ENCODE measurements at places on chromosomes 16 and 17.
A peak's percentile ranks its signal among the peaks of the same experiment; 100 is the strongest.

- no peak for DNase-seq
Measured at GRCh38 chr17:74116087-74116717, 87.3 kb upstream of the RPL38 start.

DNA sequence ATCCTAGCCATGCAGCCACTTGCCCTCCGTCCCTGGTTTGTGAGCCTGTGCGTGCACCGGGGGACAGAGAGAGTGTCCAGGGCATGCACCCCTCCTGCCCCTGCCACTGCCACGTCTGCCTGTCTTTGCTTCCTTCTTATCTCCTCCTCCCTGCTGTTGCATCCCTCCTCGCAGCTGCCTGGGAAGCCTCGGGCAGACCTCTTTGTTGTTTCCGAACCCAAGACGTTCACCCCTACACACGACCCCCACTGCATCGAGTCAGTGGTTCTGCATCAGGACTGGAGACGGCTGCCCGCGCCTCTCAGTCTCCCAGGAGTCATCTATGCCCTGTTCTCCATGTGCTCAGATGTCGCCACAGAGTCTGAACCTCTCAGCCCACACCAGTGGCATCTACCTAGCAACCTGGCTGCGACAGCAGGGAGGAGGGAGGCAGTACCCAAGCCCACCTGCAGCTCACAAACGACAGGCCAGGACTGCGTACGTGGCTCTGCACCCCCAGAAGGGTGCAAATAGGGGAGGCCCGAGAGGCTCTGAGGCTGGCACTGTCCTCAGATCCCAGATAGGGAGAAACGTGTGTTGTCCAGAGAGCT, 5.2 kb downstream of the TIMP2 start:
- no peak for DNase-seq

DNA sequence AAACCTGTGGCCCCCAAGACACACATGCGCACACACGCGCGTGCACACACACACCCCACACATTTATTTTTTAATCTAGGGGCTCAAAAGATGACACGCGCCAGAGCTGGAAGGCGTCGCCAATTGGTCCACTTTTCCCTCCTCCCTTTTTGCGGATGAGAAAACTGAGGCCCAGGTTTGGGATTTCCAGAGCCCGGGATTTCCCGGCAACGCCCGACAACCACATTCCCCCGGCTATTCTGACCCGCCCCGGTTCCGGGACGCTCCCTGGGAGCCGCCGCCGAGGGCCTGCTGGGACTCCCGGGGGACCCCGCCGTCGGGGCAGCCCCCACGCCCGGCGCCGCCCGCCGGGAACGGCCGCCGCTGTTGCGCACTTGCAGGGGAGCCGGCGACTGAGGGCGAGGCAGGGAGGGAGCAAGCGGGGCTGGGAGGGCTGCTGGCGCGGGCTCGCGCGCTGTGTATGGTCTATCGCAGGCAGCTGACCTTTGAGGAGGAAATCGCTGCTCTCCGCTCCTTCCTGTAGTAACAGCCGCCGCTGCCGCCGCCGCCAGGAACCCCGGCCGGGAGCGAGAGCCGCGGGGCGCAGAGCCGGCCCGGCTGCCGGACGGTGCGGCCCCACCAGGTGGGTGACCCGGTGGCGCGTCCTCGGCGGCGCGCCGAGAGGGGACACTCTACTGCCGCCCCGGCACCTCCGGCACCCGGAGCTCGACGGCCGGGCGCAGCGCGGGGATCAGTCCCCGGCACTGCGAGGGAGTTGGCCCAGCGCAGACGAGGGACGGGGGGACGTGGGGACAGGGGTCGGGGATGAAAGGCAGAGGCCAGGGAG, at the start of gene STAT5A:
Gene STAT5A, plus strand, starts transcription at position 522 of the 826 bp plus-strand sequence. CDS start 914 bp downstream, outside the sequence.
- peak; percentile 29 for DNase-seq

DNA sequence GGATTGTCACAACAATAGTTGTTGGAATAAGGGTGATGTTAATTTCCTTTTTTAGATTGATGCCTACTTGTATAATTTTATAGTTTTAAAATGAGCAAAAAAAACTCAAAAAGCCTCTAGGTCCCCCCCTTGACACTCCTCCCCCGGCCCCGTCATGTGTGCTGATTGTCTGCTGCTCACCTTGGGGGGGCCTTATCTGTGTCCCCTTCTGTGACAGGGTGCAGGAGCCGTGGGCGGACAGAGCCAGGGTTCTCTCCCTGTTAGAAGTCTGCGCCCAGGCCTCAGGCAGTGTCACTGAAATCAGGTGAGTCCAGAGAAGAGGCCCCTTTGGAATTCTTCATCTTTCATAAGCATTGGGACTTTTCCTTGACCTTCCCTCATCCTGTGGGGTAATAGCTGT, 27.4 kb upstream of the CPNE2 start:
- DNase-seq = no peak

DNA sequence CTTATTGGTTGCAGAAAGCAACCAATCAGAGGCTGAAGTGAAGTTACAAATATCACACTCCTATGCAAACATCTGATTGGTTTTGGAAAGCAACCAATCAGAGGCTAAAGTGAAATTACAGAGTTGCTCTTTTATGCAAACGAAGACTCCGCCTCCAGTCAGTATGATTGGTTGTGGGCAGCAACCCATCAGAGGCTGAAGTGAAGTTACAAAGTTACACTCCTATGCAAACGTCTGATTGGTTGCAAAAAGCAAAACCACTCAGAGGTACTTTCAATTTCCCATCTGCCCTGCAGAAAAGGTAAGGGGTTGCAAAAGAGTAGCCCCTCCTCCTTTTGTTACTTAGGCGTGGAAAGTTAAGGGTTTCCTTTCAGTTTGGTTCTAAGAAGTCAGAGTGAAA, 697.3 kb downstream of the MAF start:
- DNase-seq = no peak

DNA sequence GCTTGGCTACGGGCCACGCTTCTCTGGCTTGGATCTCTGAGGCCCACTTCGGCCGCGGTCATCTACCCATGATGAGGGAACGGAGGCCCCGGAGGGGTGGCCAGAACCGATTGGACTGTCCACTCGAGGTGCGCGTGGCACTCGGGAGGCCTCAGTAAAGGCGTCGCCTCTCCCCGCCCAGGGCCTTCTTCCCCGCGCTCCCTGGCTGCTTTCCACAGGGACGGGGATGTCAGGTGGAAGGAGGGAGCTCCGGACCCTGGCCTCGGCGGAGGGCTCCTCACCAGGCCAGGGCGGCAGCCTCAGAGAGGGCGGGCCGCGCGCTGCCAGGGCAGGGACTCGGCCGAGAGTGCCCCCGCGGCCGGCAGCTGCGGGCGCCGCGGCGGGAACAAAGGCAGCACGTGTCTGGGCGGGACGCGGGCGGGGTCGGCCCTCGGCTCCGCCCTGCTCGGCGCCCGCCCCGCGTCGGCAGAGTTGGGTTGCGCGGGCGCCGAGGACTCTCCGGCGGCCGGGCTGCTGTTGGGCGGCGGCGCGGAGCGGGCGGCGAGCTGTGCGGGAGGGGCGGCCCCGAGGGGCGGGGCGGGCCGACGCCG, 587 bp upstream of the CDK5R1 start:
- no peak for DNase-seq

GRCh38 chr17:21463779-21464407, 87.7 kb downstream of the KCNJ12 start:
- DNase-seq = no peak

DNA sequence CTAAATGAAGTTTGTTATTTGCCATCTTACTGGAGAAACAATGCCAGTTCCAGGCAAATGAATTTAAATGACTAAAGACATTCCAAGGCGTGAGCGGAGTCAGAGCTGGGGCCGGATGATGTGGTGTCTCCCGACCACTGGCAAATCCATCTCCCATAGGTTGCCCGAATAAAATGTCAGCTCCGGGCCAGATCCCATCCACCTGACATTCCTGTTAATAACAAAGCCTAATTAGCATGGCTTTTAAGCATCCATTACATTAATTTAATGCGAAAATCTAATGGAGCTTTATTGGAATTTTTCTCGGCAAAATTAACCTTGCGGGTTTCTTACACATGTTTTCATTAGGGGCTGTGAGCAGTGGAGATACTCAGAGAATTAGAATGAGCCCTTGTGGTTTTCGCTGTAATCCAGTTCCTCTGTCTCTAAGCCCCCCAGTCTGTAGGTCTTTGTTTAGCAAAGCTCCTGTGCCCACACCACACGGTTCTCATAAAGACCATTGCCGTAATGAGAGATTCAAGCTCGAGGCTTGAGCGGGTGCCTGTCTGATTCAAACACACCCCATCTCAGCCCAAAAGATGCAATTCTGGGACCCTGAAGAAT, 123.3 kb downstream of the CCT6B start:
- no peak for DNase-seq

GRCh38 chr16:88274847-88275246, 107.9 kb upstream of the ZNF469 start:
- DNase-seq = no peak

DNA sequence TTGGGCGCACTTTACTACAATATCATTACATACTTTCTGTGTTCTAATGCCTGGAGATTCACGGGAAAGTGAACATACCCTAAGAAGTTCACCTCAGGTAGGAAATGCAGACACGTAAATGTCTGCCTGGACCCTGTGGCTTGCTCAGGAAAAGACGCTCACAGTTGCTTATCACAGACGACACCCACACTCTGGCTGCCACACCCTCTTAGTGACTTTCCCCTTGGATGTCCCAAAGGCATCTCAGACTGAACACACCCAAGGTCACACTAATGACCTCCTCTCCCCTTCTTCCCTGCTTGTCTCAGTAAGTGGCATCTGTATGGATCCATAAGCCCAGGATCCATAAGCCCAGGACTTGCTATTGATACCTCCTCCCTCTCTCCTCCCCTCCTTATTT, 32.6 kb downstream of the CDRT15 start:
- DNase-seq = no peak

DNA sequence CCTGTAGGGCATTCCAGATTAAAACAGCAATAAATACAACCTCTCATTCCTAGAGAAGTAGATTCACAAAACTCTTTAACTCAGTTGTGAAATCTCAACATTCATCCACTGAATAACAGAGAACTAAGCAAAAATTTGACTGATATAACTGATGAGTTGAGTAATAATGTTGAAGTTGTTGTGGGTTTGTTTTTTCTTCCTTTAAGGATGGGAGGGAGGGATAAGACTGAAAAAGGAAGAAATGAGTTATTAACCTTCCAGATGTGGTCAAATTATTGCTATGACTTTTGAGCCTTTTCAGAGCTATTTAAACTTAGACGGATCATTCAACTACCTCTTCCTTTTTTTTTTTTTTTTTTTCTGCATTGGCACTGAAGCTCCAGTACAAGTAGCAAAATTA, 38.6 kb downstream of the SKAP1 start:
- no peak for DNase-seq

DNA sequence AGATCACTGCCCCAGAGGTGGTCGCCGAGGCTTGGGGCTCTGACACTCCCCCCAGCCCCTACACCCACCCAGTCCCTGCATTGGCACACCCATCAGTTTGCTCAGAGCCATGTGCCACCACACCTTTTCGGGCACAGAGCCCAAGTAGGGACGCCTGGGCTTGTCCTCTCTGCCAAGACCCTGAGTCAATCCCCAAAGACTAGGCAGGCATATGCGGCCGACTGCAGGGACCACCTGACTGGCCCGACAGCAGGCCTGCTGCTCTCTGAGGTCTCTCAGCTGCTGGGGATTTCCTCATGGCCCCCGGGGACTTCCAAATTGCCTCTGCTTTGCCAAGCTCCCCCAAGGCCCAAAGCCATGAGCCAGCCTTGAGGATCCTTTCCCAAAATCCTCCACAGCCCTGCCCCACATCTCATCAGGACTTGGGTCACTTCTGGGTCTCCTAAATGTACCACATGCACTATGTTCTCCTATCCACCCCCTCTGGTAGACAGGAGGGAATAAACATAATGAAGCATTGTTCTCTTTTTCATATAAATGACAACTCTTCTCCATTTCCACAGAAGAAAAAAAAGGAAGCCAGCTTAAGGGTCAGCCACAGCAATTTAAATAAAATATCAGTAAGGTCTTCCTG, 30.6 kb downstream of the MYO18A start:
- no peak for DNase-seq

DNA sequence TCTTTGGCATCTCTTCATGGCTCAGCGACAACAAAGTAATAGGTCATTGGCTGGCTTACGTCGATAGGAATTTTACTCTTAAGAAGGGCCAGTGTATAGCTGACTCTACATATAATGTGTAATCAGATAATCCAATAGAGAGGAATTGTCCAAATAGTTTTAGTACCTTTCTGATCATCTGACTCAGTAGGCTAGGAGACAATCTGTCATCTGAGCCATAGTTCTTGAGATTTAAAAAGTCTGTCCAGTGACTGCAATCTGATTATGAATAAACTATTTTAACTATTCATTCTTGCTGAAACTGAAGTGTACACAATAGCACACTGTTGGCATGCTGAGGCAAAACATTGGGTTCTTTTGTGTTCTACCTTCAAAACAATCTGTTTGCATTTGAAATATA, 21.4 kb upstream of the NOL11 start:
- DNase-seq = no peak

GRCh38 chr17:74777901-74778515, 1.9 kb upstream of the NAT9 start:
- DNase-seq = no peak

DNA sequence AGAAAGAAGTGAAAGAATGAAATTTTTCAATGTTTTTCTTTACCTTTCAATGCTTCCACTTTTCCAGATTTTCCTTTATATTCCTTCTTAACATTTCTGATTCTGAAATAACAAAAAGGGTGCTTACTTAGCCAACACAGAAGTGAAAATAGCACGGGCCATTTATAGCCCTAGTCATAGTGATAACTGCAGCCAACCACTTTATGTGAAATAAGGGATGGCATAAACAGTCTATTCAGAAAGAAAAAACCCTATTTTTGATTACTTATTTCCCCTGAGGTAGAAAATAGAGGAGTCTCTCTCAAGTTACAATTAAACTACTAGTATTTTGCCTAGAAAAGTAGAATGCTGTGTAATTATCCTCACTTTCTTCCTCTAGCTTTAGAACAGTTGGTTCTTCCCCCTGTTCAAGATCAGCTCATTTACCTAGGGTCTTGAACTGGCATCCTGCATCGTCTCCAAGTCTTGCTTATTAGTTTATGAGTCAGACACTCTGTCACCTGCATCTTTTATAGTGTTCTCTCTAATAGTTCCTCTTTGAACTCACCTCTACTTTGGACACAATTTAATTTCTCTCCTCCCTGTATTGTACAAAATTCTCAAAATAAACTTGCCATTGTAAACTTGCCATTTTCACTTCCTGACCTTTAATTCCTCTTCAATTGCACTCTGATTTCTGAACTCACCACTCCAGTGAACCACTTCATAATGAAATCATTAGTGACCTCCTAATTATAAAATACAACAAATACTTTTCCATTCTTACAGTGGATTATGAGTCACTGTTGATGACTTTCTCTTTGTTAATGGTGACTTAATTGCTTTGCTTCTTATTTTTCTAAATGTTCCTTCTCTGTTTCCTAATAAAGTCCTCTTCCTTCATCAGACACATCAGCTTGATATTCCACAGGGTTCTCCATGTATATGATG, 23.6 kb downstream of the ABCA6 start:
- no peak for DNase-seq

GRCh38 chr16:74224828-74225612, 71.6 kb upstream of the PSMD7 start:
- no peak for DNase-seq
